A673 (cell line): ENCODE measurements at places on chromosomes 11 and 22.

- no peak for DNase-seq
Observed at GRCh38 chr11:31779374-31779791, 31.7 kb downstream of the PAX6 start.

GRCh38 chr22:38649841-38650522, 6.2 kb downstream of the FAM227A start:
- DNase-seq, result no peak

- DNase-seq, result peak; percentile 31
Observed at GRCh38 chr11:110497231-110497978, 67.7 kb downstream of the FDX1 start.

GRCh38 chr22:46763051-46763705, 728 bp downstream of the TBC1D22A start:
- DNase-seq, result peak; percentile 53
